ENCODE measurements at places on chromosomes 6 and 20.

- no peak for DNase-seq
These were observed 34.6 kb upstream of the SRPK1 start for GRCh38 chr6:35955521-35955920.

GRCh38 chr6:168037242-168037641 is 39.8 kb downstream of the KIF25 start:
- DNase-seq, result no peak

- no peak for DNase-seq
These were observed 254.7 kb upstream of the TAB2 start for GRCh38 chr6:149062653-149063348.

GRCh38 chr6:41370488-41371111 is 35.2 kb downstream of the NCR2 start:
- no peak for DNase-seq

GRCh38 chr6:89527634-89528033 is 94.7 kb downstream of the ANKRD6 start:
- no peak for DNase-seq

DNA sequence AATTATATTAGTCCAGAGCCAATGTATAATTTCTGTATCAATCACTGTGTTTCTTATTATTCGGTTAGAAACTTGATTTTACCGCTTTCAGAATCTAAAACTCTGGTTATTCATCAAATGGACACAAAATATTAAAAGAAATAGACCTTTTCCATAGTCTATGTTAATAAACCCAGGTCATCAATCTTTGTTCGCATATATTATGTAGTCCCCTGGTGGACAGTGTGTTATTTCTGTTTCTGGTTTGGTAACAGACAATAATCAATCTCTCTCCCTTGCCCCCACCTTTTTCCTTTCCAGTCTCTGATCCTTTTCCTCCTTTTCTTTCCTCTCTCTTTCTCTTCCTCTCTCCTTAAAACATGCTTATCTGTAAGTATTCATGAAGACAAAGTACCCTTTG is 139.0 kb downstream of the FLRT3 start:
- DNase-seq, result no peak

GRCh38 chr6:139713900-139714506 is 339.6 kb upstream of the CITED2 start:
- no peak for DNase-seq

DNA sequence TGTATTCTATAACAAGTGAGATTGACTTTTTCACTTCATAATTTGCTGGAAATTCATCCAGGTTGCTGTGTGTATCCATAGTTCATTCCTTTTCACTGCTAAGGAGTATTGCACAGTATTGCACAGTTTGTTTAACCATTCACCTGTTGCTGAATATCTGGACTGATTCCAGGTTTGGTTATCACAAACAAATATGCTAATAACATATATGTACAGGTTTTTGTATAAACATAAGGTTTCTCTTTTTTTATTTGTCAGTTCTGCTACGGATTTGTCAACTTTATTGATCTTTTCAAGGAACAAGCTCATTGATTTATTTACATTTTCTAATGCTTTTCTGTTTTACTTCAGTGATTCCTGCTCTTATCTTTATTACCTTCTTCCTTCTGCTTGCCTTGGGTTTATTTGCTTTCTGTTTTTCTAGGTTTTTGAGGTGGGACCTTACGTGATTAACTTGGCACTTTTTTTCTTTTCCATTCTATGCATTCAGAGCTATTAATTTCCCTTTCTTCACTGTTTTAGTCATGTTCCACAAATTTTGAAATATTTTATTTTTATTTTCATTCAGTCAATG is 117.0 kb upstream of the OGFRL1 start:
- DNase-seq, result no peak

DNA sequence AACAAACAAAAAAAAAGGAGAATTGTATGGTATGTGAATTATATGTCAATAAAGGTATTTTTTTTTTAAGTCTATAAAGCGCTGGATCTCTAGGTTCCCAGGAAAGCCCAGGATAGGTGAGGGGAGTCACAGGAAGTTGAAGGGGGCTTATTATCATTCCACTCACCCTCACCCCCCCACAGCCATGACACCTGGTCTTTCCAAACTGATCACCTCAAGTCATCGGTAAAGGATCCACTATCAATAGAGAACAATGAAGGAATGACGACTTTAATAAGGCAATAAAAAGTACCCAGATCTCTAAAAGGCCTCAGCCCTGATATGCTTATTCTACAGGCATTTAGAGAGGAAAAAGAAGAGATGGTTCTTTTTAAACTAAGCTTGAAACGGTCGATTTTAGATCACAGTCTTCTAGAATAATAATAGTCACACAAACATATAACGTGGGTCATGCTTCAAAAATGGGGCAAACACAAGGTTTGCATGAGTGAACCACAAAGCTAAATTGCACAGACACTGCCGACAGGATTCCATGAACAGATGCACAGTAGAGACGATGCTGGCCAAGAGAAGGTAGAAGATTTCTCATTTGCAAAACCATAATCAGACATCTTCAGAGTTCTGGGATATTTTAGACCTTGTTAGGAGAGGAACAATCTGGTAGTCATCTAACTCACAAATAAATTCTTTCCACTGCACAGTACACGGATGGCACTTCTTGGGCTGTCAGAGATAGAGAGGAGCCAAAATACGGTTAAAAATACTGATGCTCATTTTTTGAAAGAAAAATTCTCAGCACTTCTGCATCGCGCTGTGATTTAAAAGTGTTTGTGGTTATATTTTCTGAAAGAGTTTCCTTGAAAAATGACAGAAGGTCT is 21.0 kb downstream of the ZMYND8 start:
- DNase-seq, result no peak

DNA sequence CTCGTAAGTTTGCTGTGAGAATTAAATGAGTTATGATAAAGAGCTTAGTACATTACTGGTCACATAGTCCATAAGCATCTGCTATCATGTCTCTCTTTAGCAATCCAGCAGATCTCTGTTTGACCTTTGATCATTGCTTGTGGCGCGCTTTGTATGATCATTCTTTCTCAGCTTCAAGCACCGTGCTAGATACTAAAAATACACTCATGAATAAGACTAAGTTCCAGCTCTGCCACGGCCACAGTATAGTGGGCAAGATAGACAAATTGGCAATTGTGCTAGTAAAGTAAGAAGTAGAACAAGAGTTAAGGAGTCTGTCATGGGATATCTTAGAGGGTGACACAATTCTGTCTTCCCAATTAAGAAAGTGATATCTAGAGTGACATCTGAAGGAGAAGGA is 75.2 kb upstream of the ADGRF1 start:
- DNase-seq, result no peak

GRCh38 chr6:10163203-10163962 is 251.5 kb downstream of the TFAP2A start:
- DNase-seq, result no peak

GRCh38 chr6:121858310-121858709 is 422.9 kb downstream of the GJA1 start:
- DNase-seq, result no peak

- no peak for DNase-seq
These were observed 29.6 kb downstream of the RAMACL start for GRCh38 chr6:166556863-166557322.

- no peak for DNase-seq
These were observed 70.4 kb downstream of the FYN start for GRCh38 chr6:111802720-111803330.

- no peak for DNase-seq
These were observed 9.1 kb upstream of the TAGAP start for GRCh38 chr6:159053781-159054398.

GRCh38 chr20:10666221-10667076 is 7.3 kb downstream of the JAG1 start:
- no peak for DNase-seq

GRCh38 chr6:125142618-125143017 is 11.0 kb upstream of the TPD52L1 start:
- DNase-seq, result no peak

DNA sequence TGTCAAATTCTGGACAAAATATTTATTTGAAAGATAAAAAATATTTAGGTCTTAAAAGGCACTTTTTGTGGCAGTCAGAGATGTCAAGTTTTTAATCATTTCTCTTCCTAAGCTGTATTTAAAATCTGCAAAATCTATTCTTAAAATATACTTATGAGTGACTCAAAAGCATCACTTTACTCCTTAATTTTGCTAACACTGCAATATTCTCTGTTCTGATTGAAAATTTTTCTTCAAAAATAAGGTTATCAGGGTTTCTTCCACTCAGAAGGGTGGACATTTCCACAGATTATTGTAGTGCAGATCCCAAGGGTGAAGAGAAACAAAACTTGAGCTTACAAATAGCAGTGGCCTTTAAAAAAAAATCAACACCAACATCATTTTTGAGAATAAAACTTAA is 27.5 kb downstream of the PLEKHG1 start:
- DNase-seq, result no peak

GRCh38 chr6:155050311-155050710 is 55.2 kb downstream of the TIAM2 start:
- no peak for DNase-seq
